ENCODE measurements at places on chromosomes 11 and 22.

DNA sequence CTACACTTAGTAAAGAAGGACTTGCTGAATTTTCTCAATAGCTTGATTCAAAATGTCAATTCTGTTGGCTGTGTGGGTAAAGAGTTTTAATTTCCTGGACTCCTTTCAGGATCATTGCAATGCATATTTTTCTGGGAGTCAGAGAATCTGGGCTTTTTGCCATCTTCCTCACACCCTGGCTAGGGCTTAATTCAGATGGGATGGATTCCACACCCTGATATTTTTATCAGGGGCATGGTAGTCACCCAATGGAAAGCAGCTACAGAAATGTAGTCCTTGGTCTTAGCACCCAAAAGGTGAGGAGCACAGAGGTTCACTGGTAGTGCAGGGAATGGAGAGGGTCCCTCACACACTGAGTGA, 79.3 kb downstream of the SGSM3 start:
- DNase-seq, result no peak

- no peak for DNase-seq
Observed at GRCh38 chr11:34292111-34292510, 65.7 kb downstream of the ABTB2 start.

DNA sequence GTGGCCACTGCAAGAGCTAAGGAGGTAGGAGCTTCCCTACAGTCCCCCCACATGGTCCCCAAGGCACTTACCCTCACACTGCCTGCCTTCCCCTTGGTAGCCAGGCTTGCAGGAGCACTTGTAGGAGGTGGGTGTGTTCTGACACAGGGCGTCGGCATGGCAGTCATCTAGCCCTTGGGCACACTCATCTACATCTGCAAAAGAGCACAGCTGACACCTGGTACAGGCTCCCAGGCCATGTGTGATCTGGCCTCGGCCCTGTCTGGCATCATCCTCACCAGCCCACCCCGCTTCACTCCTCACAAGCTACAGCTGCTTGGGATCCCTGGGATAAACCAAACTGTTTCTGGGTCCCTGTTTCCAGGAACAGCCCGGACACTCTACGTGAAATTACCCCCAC, 1.8 kb downstream of the SCUBE2 start:
- DNase-seq, result no peak

DNA sequence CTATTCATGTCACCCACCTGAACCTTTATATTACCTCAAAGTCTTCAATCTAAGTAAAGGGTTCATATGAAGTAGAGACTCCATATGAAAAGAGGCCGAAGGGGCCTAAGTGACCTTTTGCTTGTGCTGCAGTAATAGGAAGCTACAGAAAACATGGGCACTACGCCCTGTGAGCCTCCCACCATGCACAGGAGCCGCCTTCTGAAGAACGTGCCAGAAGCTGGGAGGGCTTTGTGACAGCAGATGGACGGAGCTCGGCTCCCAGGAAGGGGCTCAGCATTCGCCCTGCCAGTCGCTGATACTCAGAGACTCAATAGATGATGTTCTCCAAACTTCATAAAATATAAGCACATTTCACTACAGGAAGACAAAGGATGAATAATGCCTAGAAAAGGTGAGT, 21.2 kb downstream of the DEAF1 start:
- no peak for DNase-seq

DNA sequence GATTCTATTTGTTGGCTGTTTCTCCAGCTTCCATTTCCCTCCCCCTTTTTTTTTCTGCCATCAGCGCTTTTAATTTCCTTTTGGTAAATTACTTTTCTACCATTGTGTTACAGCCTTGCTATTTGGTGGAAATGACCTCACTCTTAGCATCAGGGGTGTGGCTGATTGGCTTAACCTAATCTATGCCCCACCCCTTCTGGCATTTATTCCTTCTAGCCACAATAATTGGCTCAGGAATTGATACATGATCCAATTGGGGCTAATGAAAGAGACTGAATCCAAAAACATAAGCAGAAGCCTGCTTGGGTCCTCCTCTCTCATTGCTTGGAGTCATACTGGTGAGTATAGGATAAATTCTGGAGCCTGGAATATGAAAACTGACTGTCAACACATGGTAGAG, 402.4 kb upstream of the LRRC4C start:
- no peak for DNase-seq

GRCh38 chr11:64878223-64878493, 263 bp downstream of the EHD1 start:
- no peak for DNase-seq

- peak; percentile 76 for DNase-seq
Observed at GRCh38 chr22:39148727-39149535, 3.5 kb downstream of the CBX7 start.

DNA sequence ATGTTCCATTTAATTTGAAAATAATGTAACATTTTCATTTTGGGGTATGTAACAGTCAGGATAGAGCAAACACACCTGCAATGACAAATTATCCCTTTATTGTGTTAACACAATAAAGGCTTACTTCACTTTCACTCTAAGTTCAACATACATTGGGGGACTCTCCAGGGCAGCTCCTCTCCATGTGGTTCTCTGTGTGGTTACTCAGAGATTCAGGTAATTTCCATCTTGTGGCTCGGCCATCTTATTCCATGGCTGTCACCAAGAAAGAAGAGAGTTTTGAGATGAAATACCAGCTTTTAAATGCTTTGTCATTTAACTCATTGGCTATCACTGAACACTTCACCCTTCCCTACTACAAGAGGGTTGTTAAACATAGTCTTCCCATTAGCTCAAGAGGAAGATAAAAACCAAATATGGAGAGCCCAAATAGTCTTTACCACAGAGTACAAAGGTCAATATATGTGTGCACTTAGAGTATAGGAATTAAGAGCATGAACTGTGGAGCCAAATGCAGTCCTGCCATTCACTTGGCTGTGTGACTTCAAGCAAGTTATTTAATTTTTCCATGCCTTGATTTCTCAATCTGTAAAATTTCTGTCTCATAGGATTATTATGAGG, 10.6 kb upstream of the TPH1 start:
- DNase-seq, result no peak
